ENCODE measurements at places on chromosomes 2 and 18.
A peak's percentile ranks its signal among the peaks of the same experiment; 100 is the strongest.

DNA sequence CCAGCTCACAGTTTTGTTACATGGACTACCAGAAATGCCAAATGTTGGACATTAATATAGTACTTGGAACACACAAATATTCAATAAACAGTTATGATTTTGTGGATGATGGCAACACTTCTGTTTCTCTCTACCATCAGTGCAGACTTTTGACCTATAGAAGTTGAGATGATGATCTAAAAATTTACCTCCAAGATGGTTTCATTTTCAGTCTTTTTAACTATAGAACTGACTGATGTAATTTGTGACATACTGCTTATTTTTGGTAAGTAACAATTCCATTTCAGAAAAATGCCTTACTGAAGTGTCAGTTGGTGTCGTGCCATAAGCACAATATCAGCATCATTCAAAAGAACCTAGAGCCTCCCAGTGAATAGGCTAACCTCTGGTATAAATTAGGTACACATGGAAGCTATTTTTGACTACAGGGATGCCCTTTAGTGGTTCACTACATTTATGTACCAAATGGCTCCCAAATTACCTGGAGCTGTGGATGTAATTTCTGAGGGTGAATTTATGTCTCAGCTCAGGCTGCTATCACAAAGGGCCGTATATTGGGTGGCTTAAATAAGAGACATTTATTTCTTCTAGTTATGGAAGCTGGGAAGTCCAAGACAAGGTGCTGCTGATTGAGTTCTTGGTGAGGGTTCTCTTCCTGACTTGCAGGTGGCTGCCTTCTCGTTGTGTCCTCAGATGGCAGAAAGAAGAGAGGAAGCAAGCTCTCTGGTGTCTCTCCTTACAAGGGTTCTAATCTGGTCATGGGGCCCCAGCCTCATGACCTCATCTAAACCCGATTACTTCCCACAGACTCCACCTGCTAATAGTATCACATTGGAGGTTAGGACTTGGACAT lies 66.5 kb downstream of the ALPK2 start:
- no peak for DNase-seq

DNA sequence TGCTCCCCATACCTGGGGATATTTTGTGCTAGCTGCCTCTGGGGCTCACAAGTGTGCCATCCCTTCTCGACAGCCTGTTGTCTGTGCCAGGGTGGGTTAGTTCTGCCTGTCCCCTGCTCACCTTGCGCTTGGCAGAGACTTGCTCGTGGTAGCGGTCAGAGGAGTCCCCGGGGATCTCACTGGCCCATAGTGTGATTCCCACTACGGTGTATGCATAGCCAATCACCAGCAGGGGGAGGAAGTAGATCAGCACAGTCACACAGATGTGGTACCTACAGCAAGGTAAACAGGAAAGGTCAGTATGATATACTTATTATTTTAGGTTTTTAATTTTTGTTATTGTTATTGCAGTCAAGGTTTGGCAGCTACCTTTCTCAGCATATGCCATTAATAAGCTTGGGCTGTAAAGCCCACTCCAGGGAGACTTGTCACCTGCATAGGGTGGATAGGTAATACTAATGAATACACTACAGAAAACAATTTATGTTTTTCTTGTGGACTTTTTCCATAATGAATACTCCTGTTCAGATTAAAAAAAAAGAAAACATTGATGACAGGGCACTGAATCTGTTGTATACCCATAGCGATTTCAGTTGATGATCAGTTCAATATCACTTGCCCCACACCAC lies 95.2 kb downstream of the POLE4 start:
- peak; percentile 9 for DNase-seq

GRCh38 chr2:235255693-235256092 lies 238.2 kb upstream of the AGAP1 start:
- DNase-seq, result no peak

DNA sequence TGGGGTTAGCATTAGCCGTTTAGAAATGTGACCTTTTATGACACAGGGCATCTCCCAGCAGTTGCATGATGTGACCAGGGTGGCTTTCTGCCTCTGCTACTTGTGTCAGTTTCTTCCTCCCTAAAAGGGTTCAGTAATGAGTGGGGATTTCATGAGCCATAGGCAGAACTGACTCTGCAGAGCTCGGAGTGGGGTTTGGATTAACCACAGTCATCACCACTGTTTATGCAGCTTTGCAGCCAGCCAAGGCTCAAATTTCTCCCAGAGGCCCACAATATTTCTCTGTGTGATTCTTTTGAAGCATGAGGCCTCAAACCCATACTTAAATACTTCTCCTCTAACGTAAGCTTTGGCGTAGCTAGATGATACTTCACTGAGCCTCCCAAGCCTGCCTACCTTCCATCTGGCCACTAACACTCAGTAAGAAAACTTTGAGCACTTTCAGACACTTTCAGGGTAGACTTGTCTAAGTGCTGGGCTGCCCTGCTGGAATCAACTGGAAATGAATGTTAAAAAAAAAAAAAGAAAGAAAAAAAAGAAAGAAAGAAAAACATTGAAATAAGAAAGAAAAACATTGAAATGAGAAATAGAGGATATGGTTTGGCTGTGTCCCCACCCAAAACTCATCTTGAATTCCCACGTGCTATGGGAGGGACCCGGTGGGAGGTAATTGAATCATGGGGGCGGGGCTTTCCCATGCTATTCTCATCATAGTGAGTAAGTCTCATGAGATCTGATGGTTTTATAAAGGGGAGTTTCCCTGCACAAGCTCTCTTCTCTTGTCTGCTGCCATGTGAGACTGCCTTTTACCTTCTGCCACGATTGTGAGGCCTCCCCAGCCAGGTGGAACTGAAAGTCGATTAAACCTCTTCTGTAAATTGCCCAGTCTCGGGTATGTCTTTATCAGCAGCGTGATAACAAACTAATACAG lies 11.5 kb upstream of the LAPTM4A start:
- peak; percentile 64 for DNase-seq

DNA sequence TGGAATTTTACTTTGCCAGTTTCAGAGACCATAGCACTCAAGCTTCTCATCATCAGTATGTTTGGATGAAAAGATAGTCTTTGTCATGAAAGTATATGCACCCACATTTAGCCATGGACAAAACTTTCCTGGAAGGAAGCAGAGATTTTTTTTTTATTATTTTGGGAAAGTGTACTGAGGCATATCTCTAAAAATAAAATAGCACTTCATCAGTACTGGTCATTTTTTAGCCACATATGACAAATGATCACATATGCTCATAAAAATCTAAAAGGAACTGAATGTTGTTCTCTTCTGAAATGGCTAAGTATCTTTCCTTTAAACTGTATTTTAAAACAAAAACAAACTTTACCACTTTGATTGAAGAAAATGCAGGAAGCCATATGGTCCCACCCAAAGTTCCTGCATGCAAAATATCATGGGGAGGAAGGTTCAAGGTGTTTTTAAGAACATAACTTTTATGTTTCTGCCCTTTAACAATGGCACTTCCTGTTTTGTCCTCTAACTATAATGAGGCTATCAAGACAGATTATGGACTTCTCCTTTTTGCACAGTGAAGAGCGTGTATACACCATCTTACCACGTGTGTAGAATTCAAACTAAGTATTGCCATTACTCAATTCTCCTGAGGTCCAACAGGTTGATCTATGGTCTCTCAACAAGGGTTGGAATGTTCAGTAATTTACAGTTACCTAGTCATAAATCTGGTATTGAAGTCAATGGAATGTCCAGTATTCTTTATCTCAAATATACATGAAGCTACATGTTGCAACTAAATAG lies 77.1 kb upstream of the SLC39A10 start:
- DNase-seq, result no peak

GRCh38 chr2:29518010-29518409 lies 402.8 kb downstream of the CLIP4 start:
- no peak for DNase-seq

DNA sequence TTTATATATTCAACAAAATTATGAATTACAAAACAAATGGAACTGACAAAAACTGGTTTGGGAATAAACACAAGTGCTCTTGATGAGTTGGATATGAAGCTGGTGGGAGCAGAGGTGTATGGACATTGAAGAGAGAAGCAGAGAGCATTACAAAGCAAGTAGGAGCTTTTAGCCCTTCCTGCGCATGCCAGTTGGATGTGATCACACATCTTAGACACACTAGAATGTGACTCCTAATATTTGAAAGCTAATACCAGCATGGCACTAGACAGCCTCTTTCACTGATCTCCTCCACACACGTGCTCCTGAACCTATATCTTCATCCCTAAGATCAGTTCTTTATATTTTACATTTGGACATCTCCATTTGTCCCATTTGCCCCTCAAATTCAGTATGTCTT lies 298.1 kb downstream of the MTX2 start:
- no peak for DNase-seq

DNA sequence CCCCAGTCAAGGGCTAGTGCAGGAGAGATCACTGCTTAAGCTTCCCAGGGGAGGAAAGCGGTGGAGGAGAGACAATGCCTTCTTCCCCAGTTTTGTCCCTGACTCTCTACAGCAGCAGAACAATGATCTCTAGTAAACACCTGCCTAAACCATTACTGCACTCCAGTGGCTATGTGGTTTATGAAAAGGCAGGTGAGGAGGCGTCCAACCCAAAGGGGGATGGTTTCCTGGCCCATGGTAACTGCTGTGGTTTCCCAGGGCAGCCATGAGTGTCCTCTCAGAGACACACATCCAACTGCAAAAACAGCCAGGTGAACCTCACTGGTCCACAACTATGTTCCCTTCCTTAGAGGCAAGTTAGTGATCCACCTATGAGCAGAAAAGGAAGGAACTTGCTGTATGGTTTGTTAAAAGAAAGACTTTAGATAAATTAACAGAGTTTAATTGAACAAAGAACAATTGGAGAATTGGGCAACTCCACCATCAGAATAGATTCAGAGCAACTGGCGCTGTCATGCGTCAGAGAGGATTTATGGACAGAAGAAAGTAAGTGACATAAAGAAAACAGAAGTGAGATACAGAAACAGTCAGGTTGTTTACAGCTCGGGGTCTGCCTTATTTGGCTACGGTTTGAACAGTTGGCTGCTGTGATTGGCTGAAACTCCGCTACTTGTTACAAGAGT lies 4.8 kb upstream of the TTC39C start:
- peak; percentile 61 for DNase-seq

DNA sequence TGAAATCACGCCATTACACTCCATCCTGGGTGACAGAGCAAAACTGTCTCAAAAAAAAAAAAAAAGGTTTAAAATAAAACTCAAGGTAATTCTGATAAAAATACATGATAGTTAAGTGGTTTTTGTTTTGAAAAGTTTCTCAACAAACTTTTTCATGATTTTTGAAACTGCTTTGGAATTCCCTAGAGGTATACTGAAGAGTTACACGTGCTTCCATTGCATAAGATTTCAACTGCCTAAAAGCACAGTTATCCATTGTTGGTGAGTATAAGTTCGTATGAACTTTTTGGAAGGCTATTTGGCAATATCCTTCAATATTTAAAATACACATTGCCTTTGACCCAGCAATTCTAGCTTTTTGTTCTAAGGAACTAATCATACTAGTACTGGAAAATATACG lies 74.9 kb downstream of the USP34 start:
- DNase-seq, result no peak

- DNase-seq, result no peak
Measured at GRCh38 chr2:205771031-205771430, 88.7 kb downstream of the NRP2 start.

DNA sequence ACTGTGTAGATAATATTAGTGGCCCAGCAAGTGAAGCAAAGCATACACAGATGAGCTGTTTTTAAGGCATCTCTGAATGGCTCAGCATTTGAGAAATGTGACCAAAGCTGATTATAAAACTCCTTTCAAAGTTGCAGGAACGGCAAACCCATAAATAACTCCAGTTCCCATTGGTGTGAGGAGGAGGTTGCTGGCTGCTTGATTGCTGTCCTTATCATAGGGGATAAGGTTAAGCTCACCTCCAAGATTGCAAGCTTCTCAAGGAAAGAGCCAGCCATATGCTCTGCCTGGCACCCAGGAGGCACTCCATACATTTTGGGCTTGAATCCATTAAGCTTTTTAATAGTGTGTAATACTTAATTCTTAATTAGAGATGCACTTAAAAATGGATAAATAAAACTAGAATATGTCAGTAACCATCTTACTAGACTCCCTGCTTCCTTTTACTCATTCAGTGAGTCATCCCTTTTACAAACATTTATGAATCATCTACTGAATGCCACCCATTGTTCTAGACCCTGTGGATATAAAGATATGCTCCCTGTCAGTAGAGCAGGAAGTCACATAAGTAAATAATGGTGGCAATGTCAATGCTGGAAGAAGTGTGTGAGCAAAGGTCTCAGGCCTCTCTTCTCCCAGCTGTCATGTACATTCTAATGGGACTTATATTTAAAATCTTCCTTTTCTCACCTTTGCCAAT lies 99.3 kb downstream of the SPATS2L start:
- no peak for DNase-seq

DNA sequence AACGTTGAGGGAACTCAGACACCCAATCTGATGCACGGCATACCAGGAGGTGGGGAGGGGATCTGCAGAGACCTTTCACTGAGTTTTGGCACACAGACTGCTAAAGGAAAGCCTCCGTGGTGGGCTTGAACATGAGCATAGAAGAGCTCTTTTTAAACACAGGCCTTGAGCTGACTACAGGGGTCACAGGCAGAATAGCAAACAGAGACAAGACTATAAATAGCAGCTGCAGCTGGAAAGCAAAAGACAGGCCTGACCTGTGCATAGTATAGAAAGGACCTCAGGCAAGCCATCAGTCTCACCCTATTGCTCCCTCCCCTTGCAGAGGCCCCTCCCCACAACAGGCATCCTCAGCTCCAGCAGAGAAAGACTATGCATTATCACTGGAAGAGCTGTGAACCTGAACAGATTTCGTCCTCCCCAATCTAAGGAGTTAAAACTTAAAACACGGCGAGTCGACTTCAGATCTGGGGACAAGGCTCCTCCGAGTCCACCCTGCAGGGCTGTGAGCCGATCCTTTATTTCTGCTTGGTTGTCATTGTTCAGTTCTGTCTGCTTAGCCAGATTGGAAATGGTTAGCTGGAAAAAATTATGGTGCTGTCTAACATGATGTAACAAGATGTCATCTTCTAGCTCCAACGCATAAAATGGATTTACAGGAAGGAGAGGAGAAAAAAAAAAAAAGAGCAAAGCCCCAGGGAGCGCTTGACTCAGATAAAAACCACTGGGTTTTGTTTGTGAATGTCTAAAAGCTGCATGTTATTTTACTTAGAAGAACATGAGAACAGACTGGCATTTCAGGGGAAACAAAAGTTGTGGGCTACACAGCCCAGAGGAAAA lies 25.2 kb upstream of the LCLAT1 start:
- DNase-seq, result peak; percentile 57

DNA sequence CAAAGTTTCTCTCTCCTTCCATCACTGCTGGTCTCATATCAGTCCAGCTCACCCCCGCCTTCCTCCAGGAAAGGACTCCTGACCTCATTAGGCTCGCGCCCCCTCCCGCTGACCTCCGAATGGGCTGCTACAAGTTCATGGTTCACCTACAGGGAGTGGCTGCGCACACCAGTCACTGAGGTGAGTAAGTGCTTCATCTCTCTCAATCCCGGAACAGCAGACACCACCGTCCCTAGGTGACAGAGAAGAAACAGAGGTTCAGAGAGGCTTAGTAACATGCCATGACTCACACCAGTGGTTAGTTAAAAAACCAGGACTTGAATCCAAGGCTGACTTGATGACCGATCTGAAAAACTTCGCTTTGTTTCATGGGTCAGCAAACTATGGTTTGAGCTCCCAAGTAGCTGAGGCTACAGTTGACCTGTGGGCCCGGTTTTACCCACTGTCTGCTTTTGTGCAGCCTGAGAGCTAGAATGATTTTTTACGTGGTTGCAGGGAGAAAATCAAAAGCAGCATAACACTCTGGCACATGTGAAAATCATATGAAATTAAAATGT lies 42.0 kb downstream of the ZFP36L2 start:
- no peak for DNase-seq
